ENCODE measurements at places on chromosomes 1 and 21. TPM values are rescaled to one million over a fixed set of nuclear protein-coding genes. Genes with fewer than 3 reads are reported as not detected.

DNA sequence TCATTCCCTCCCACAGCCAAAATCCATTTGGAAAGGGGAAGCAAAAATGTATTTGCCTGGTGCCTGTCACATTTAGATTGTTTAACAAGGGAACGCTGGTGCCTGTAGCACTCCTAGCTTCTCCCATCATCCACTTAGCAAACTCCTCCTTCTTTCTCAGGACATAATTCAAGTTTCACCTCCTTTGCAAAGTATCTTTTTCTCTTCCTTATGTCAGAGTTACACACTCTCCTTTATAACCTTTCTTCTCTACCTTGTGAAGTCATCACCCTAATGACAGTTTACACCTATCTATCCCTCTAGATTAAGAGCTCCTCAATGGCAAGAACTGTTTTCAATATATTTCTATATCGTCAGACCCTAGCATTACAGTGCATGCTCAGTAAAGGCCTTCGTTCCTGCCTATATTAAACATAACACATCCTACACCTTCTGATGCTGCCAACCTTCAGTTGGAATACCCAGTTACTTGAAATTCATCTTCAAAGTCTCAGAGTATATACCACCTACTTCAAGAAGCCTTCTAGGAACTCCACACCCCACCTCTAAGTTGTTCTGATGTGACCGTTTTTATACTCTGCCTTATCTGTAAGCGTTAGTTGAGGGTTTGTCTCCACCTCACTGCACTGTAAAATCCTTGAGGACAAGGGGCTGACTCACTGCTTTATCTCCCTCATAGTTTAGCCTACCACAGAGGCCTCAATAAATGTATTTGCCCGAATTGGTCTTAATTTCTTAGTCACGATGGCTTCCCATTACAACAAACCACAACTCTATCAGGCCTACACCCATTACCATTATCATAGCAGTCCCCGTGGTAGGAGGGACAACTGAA, 1.0 kb upstream of the EPS15 start:
- no peak for DNase-seq
- H3K36me3 ChIP-seq, result no peaks in the 10 kb centered on the region
- peaks cover 35% of the 10 kb centered on the region for H3K4me1 ChIP-seq
- no peak overlapping the region for H3K4me3 ChIP-seq

- peaks cover 6% of the 10 kb centered on the region for H3K4me1 ChIP-seq
- peak overlapping the region; percentile 1 for H3K4me3 ChIP-seq
- peak; percentile 80 for DNase-seq
- H3K27me3 ChIP-seq, result no peaks in the 10 kb centered on the region
These were observed 7.6 kb downstream of the CYP4B1 start for GRCh38 chr1:46806196-46807020.

DNA sequence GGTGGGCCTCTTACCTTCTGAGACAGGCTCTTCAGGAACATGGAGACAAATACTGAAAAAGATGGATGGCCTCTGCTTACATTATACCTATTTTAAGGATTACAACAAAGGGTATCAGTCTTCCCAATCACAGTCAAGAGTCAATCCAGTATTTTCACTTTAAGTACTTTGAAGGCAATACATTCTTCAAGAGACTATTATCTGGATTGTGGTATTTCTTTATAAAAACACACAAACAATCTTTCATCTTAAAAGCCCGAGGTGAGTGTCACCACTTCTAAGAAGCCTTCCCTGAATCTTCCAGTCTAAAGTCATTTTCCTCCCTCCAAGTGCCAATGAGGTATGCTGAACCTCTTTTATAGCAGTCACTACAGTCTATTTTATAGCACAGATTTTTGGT, 45.3 kb downstream of the WASF2 start:
- peaks cover 31% of the 10 kb centered on the region for H3K4me1 ChIP-seq
- H3K36me3 ChIP-seq, result no peaks in the 10 kb centered on the region
- no peak overlapping the region for H3K27ac ChIP-seq
- DNase-seq, result no peak

DNA sequence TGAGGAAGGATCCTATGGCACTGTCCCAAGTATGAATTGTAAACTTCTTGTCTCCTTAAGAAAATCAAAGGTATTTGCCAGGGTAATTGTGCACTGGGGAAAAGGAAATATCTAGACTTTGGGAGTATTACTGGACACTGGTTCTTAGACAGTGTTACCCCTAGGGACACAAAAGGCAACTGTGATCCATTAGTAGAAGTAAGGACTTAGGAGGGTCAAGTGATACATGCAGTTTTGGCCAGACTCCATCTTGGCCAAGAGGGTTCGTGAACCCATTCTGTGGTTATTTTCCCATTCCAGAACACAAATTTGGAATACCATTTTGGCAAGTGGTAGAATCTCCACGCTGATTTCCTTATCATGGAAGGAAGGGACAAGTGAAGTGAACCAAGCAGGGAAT, 98.1 kb downstream of the TM2D1 start:
- no peaks in the 10 kb centered on the region for H3K27me3 ChIP-seq
- H3K4me3 ChIP-seq, result no peak overlapping the region
- H3K4me1 ChIP-seq, result no peaks in the 10 kb centered on the region
- no peak for DNase-seq
- no peak overlapping the region for H3K27ac ChIP-seq

GRCh38 chr1:186662752-186663151, 17.5 kb downstream of the PTGS2 start:
- no peaks in the 10 kb centered on the region for H3K27me3 ChIP-seq
- H3K27ac ChIP-seq, result no peak overlapping the region
- H3K36me3 ChIP-seq, result no peaks in the 10 kb centered on the region
- H3K4me3 ChIP-seq, result no peak overlapping the region

GRCh38 chr1:6127587-6128163, 52.4 kb downstream of the CHD5 start:
- peak; percentile 26 for DNase-seq
- H3K27ac ChIP-seq, result no peak overlapping the region
- H3K4me1 ChIP-seq, result no peaks in the 10 kb centered on the region
- no peaks in the 10 kb centered on the region for H3K27me3 ChIP-seq
- no peaks in the 10 kb centered on the region for H3K36me3 ChIP-seq

DNA sequence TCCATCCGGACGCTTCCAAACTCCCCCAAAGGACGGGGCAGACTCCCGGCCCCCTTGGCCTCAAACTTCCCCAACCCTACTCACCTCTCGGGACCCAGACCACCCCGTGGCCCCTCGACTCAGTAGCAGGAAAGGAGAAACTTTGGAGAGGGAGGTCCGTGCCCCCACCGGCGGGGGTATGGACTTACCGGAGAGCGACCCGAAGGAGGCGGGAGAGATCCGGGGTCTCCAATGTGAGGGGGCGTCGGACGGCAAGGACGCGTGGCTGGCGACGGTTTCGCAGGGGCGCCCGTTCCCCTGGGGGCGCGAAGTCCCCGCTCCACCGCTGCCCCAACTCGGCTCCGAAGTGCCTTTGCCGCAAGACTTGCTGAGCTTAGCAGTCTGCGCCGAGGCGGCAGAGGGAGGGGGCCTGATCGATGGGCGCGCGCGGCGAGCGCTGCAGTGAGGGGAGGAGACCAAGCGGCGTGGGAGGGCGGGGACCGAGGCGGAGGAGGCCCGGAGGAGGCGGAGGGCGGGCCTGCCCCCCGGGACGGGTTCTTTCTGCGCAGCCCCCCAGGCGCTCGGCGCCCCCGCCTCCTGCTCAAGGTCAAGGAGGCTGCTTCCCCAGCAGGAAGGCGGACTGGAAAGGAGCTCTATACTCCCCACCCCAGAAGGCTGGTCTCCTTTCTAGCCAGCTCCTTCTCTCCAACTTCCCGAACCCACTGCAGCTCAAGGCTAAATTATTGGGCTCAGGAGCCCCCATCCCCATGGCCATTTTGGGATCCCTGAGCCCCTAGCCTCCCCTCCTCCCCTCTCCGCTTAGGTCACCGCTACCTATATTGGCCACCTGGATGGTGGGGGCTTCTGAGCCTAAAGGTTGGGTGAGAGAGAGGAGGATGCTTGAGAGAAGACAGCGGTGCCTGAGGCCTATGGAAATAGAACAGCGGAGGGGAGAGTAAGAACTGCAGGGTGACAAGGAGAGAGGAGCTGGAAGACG, at the start of gene SYT2:
TSS of gene SYT2 (minus strand) at position 385 of the 976 bp plus-strand sequence. CDS start 104,682 bp downstream, outside the sequence.
- no peaks in the 10 kb centered on the region for H3K36me3 ChIP-seq
- H3K27ac ChIP-seq, result no peak within 1 kb of the TSS
- no peaks in the 10 kb centered on the region for H3K4me1 ChIP-seq

- no peaks in the 10 kb centered on the region for H3K4me1 ChIP-seq
- H3K27me3 ChIP-seq, result no peaks in the 10 kb centered on the region
- DNase-seq, result no peak
- H3K36me3 ChIP-seq, result no peaks in the 10 kb centered on the region
- no peak overlapping the region for H3K27ac ChIP-seq
These were observed 320.5 kb downstream of the KCTD3 start for GRCh38 chr1:215887627-215888026.

DNA sequence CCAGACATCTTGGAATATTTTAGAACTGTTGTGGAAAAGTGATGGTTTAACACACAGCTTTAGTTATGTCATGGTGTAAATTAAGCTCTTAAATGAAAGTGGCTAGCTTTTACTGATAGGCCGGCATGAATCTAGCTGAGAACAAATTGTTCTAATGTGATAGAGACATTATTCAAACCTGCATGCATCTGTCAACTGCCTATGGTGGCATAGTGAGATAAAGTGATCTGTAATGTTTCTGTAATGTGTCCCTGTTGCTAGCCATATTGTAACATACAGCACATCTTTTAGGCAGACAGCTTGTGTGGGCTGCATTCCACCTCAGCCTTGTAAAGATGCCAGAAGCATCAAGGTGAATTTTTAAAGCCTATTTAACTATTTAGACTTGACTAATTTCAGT, 16.0 kb downstream of the LRIG2 start:
- H3K27ac ChIP-seq, result no peak overlapping the region
- no peaks in the 10 kb centered on the region for H3K27me3 ChIP-seq
- peaks cover 2% of the 10 kb centered on the region for H3K36me3 ChIP-seq
- H3K4me3 ChIP-seq, result no peak overlapping the region
- DNase-seq, result no peak
- H3K4me1 ChIP-seq, result peaks cover 48% of the 10 kb centered on the region

DNA sequence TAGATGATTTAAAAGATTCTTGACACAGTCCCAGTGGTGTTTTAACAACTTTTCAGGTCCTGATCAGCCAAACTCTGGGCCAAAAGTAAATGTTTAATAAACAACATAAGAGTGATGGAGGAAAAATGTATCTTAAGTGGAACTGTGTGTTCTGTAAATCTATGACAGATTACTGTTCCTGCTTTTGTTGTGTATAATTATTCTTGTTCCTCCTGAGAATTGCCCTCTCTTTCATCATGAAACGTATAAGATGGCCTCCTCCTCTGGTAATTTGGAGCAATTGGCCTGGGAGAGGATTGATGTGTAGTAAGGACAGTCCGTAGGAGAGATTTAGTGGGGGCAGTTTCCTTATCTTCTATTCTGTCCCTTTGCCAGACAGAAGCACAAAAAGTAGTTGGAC, 34.5 kb downstream of the GALNT2 start:
- H3K27me3 ChIP-seq, result no peaks in the 10 kb centered on the region
- DNase-seq, result no peak
- peak overlapping the region; percentile 25 for H3K27ac ChIP-seq
- no peak overlapping the region for H3K4me3 ChIP-seq

DNA sequence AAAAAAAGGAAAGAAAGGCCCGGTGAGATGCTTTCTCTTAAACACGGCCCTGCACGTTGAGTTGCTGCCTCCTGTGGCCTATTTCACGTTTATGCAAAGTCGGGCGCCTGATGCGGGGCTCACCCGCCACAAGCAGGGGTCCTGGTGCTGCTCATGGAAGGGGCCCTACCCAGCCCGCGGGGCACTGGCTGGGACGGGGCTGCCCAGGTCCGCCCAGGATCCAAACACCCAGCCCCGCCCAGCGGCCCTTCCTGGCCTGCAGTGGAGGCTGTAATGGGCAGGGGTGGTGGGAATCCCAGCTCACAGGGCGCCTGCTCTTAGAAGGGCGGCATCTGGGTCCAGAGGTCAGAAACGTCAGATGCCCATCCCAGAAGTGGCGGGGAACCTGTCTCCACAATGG, 1.6 kb downstream of the COL6A2 start:
- peak overlapping the region; percentile 91 for H3K27ac ChIP-seq
- H3K36me3 ChIP-seq, result no peaks in the 10 kb centered on the region
- H3K4me1 ChIP-seq, result peaks cover 37% of the 10 kb centered on the region
- H3K4me3 ChIP-seq, result peak overlapping the region; percentile 78
- peak; percentile 10 for DNase-seq

Gene HP1BP3
- total RNA-seq, result 491 TPM

Gene TRIM46
- total RNA-seq, result 15.5 TPM

Gene SGIP1
- total RNA-seq, result 8.0 TPM

Gene CFAP126
- total RNA-seq, result not detected

Gene CLCA4
- total RNA-seq, result not detected

Gene CELF3
- total RNA-seq, result not detected

Gene RAP1GAP
- 4.1 TPM for total RNA-seq
